Stimulated activated CD4-positive, alpha-beta T cell treated with anti-CD3 and anti-CD28 coated beads, Interleukin-2, amount 100 ng/mL, for 4 hours (primary cell): ENCODE measurements at places on chromosomes 13 and 19.

DNA sequence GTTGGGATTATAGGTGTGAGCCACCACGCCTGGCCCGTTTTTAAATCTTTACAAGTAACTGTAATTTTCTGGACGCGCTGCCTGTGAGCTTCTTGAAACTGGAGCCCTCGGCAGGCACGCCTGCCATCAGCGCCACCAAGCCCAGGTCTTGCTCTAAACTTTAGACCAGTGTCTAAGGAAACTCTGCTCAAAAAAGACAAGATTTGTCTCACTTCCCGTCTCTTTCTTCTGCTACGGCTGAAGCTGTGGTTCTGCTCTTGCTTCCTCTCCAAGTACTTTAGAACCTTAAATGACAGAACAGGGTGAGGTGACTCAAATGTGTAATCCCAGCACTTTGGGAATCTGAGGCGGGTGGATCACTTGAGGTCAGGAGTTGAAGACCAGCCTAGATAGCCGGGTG is 24.9 kb downstream of the RCN3 start:
- DNase-seq = no peak

- DNase-seq = no peak
Measured at GRCh38 chr13:113411216-113412023, 41.9 kb downstream of the ADPRHL1 start.

- no peak for DNase-seq
Measured at GRCh38 chr13:97259798-97260714, 37.9 kb downstream of the MBNL2 start.

DNA sequence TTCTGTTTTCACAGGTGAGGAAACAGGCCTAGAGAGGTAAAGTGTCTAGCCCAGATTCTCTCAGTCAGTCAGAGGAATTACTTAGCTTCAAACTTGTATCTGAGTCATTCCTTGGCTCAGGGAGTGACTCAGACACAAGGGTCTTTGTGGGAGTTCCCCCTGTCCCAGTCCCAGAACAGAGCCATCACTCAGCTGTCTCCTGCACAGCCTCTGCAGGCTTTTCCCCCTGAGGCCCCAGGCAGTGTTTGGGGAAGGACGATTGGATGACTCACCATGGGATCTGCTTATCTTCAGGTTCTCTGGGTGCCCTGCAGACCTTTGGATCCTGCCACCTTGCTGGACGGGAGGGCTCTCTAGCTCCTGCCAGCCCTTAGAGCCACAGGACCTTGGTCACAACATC is 13.2 kb downstream of the ZNF793 start:
- no peak for DNase-seq

GRCh38 chr19:17052439-17052838 is 22.8 kb downstream of the HAUS8 start:
- no peak for DNase-seq

- DNase-seq = no peak
Measured at GRCh38 chr13:79782541-79783205, 301.7 kb downstream of the NDFIP2 start.

- no peak for DNase-seq
Measured at GRCh38 chr13:98822225-98822606, 69.7 kb upstream of the SLC15A1 start.

DNA sequence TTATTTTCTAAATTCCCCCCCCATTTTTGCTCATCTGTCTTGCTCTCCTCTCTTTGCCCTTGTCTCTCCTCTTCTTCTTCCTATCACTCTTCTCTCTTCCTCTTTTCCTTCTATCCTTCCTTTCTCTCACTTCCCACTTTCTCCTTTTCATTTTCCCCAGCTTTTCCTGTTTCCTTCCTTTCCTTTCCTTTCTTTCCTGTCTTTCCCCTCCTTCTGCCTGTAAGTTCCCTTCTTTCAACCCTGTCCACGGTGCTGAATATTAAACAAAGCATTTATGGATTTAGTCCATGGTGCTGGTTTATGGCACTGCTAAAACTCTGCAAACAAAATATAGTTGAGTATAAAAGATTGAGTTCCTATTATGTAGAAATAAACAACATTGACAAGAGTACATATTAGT is 27.6 kb downstream of the SCEL start:
- DNase-seq = no peak

- no peak for DNase-seq
Measured at GRCh38 chr13:99652901-99653300, 151.6 kb downstream of the TM9SF2 start.

- no peak for DNase-seq
Measured at GRCh38 chr19:33868788-33869412, 72.2 kb downstream of the KCTD15 start.

DNA sequence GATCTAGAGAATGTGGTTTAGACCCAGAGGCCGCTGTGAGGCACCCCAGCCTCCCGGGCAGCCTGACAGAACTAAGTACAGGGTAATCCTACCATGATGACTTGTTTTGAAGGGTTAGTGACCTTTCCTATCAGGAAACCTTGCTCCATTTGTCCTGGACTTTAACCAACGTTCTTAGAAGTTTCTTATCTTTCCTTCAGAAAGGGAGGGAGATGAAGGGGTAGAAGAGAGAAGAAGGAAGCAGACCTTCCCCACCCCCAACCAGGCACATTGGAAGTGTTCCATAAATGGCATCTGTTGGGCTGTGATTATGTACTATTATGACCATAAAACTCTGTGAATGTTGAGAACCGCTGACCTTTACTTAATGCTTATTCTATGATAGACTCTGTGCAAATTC is 184.2 kb downstream of the OXGR1 start:
- DNase-seq = no peak

DNA sequence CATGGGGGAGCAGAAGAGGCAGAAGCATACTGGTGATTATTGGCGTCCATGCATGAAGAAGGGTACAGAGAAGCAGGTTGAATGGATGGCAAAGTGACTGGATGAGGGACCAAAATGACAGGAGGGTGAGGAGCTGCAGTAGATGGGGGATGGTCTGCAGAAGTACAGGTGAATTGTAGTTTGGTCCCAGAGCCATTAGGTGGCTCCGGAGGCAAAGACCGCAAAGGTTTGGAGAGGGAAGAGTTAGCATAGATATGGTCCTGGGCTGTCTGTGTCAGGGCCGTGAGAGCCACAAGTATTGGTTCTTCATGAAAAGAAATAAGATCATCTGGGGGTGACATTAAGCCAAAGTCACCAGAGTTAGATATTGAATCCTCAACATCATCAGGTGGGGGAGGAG is 59.0 kb upstream of the ZNF726 start:
- DNase-seq = no peak

GRCh38 chr19:37874784-37875183 is 31.6 kb downstream of the WDR87 start:
- no peak for DNase-seq

GRCh38 chr13:31699650-31700049 is 39.7 kb upstream of the RXFP2 start:
- no peak for DNase-seq

GRCh38 chr19:28961772-28962500 is 251.0 kb downstream of the UQCRFS1 start:
- no peak for DNase-seq

- no peak for DNase-seq
Measured at GRCh38 chr13:51004918-51005460, 95.4 kb downstream of the RNASEH2B start.

GRCh38 chr19:32041681-32042292 is 303.6 kb upstream of the ZNF507 start:
- no peak for DNase-seq

- no peak for DNase-seq
Measured at GRCh38 chr13:111938741-111939665, 127.9 kb upstream of the SOX1 start.

- DNase-seq = no peak
Measured at GRCh38 chr19:40682431-40682964, 8.0 kb downstream of the NUMBL start.

- DNase-seq = no peak
Measured at GRCh38 chr19:2282062-2282861, at the start of gene PEAK3. TSS of gene PEAK3 (minus strand) at chr19:2282175. CDS start at chr19:2280931, 1,244 bp downstream.

DNA sequence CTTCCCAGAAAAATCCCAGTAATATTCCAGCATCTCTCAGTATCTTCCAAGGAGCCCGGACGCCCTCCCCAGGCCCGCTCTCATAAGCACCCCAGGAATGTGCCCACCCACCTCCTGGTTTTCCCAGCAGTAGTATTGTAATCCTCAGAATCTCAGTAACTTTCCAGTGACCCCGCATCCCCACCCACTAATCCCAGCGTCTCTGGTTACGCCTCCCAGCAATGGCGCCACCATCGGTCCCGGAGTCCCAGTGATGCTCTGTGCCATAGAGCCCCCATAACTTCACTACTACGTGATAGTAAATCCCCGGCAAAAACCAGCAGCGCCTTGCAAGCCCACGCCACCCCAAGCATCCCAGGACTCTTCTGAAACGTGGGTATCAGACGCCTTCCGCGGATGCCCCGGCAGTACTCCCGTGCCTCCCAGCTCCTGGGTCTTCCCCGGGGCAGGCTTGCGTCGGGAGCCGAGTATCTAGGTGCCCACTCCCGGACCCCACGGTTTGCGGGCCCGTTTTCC is 928 bp upstream of the PNPLA6 start:
- no peak for DNase-seq

GRCh38 chr19:58518256-58519086 is 1.1 kb downstream of the ZBTB45 start:
- DNase-seq = no peak

GRCh38 chr19:52410276-52410675 is 12.6 kb downstream of the ZNF528 start:
- no peak for DNase-seq

- DNase-seq = no peak
Measured at GRCh38 chr19:10079031-10079453, 7.1 kb upstream of the SHFL start.

DNA sequence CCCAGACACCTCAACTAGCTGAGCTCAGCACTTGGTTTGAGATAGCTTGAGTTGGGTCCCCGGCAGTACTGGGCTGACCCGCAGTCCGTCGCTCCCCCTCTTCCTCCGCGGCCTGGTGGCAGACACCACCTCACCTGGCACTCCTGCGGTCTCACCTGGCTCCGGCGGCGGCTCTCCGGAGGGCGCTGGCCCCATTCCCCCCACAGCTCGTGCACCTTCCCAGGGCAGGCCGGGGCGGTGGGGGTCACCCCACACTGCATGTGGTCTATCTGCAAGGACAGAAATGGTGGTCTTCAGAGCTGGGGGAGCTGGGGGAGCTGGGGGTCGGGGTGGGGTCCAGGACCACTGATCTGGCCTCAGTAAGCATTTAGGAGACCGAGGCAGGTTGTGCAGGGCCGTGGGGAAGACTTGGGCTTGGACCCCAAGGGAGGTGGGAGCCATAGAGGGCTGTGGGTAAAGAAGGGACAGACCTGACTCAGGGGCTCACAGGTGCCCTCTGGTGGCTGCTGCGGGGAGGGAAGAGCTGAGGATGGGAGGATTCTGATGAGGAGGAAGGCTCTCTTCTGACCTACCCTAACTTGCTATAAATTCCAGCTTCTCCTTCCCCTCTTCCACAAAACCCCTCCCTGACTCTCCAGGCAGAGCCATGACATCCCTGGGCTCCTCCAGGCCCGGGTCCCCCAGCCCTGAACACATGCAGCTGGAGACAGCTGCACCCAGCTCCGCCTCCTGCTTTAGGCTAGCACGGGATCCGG is 6.7 kb upstream of the PLIN4 start:
- DNase-seq = peak; percentile 53

DNA sequence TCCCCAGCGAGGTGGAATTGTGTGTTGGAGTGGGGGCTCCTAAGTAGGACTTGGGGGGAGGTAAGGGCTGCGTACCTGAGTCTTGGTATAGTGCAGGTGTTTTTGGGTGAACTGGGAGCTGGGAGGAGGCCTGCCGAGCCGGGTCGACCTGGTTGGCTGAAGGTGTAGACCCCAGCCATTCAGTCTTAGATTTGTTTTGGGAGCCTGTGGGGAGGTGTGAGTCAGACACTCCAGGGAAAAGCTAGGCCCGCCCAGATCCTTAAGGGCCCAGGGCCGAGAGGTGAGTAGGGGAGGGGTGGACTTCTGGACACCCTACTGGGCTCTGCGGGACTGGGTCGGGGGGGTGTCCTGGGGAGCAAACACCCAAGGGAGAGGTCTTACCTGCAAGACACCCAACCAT is 935 bp downstream of the CRB3 start:
- DNase-seq = no peak

DNA sequence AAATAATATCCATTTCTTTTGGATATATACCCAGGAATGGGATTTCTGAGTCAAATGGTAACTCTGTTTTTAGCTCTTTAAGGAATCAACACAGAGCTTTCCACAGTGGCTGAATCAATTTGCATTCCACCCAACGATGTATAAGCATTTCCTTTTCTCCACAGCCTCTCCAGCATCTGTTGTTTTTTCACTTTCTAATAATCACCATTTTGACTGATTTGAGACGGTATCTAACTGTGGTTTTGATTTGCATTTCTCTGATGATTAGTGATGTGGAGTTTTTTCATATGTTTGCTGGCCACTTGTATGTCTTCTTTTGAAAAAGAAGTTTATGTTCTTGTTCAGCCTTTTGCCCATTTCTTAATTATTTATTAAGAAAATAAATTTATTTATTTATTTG is 352.2 kb upstream of the OBI1 start:
- DNase-seq = no peak

DNA sequence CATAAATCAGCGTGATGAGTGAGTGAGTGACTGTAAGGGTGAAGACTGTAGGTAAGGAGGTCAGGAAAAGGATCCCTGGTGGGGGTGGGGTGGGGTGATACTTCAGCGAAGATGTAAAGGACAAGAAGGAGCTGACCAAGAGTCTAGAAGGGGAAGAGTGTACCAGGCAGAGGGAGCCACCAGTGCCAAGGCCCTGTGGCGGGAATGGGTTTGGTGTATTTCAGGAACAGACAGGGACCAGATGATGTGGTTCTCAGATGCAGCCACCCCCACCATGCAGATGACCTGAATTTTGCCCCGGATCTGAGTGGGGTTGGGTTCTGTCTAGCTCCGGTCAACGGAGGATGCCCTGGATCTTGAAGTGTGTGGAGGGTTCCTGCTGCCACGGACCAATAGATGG is 30.1 kb upstream of the SLC7A10 start:
- DNase-seq = no peak

GRCh38 chr19:6451583-6452222 is 7.9 kb downstream of the SLC25A23 start:
- no peak for DNase-seq

DNA sequence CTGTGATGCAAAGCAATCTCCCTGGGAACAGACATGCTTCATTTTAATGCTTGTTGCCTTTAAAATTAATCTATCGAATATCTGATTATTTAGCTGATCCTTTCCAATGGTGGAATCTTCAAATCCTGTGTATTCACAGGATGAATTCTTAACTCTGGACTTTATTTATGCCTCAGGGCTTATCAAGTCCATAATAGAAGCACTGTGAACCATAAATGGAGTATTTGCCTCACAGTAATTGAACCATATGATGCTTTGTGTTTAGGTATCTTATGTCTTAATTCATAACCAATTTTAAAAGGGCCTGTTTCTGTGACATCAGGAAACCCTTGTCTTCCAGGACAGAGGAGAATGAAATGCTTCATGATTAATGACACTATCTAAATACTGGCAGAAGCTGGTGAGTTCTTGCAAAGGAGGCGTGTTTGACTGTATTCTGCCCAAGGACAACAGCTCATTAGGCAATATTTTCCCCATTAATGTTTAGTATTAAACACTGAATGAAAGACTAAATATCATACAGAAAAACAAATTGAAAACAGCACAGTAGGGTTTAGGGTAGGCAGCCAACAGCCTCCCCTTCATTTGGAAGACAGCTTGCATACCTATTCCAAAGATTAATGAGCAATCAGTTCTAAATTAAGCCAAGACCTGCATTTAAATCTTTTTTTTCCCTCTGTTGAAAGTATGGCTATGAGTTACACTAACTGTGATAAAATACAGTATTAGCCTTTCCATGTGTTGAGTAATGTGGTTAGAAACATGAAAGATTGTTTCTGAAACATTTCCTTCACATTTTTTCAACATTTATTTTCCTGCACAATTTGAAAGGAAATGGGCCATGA is 709.4 kb downstream of the PCDH9 start:
- no peak for DNase-seq
